ENCODE measurements at places on chromosomes 13 and 19.

DNA sequence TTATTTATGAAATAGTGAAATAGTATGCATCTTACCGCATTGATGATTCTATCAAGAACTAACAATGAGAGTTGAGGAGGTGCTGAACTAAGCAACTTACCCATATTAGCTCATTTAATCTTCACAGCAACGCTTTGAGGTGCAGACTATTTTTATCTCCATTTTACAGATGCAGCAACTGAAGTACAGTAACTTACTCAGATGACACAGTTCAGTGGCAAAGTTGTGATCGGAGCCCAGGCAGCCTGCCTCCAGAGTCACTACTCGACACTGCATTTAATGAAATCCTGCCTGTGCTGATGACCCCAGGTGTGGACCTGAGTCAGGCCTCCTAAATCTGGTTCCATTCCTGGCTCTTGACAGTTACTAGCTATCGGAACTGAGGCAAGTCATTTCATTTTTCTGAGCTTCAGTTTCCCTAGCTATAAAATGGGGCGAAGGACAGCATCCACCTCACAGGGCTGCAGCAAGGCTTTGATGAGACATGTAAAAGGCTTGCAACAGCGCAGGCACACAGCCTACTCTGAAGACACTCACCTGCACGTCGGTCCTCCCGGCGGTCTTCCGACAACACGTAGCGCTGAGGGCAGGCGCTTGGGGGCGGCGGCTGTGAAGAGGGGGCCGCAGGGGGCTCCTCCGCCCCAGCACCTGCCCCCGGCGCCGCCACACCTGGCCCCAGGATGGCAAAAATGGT is 1.5 kb downstream of the MYPOP start:
- DNase-seq = no peak

GRCh38 chr13:43804461-43805070 is 17.8 kb upstream of the ENOX1 start:
- DNase-seq = peak; percentile 40

DNA sequence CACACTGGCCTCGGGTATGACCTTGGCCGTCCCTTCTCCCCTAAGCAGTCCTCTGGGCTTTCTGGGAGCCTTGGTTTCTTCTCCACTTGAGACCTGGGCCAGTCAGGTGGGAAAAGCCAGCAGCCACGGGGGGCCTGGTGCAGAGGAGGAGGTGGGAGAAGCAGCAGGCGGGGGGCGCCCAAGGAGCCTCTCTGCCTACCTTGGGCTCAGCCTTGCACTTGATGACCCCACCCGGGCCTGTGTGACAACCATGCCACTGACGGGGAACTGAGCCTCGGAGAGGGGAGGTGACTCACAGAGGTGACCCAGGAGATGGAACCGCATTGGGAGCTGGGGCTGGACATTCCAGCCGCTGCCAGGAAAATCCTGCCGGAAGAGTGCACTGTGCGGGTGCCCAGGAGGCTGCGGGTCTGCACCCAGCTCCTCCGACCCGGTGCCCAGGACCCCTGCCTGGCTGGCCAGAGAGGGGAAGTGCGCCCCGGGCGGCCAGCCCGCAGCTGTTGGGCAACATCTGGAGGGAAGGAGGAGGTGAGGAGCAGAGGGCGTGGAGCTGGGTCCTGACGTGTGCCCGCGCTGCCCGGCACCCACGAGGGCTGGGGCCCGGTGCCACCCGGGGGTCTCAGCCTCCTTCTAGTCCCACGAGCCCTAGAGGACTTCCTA is 23.4 kb upstream of the SLC7A10 start:
- peak; percentile 54 for DNase-seq

DNA sequence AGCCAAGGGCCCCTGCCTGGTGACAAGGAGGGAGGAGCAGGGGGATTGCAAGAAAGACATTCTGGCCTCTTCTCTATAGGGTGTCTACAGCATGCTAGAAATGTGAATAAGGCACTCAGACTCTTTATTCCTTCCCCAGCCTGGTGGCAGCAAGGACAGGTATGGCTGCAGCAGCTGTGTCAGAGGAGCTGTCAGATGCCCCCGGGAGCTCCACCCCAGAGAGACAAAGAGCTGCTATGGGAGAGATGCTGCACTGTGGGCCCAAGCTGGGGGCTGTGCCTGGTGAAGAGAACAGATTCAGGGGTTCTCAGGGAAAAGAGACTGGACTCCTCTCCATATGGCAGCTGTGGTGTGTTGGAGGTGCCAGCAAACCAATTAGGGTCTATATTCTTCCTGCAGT is 1063.3 kb downstream of the OLFM4 start:
- no peak for DNase-seq

- DNase-seq = no peak
Measured at GRCh38 chr13:96769874-96770273, 224.4 kb downstream of the OXGR1 start.

GRCh38 chr13:73325723-73326558 is 267.1 kb downstream of the KLF5 start:
- no peak for DNase-seq

DNA sequence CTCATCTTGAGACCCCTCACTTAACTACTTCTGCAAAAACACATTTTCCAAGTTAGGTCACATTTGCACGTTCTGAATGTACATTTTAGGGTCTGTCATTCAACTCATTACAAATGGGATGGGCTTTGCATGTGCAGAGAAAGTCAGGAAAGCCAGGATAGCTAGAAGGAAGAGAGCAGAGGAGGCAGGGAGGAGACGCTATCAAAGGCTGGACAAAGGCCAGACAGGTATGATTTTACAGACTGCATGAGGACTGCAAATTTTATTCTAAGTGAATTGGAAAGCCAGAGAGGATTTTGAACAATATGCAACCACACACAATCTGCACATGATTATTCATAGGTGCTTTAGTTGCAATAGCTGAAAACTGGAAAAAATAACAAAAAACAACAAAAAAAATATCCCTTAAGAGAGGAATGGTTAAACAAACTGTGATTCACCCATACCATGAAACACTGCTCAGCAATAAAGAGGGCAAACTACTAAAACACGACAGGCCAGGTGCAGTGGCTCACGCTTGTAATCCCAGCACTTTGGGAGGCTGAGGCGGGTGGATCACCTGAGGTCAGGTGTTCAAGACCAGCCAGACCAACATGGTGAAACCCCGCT is 21.1 kb downstream of the SYDE1 start:
- no peak for DNase-seq

GRCh38 chr13:84303035-84303434 is 420.8 kb upstream of the SLITRK1 start:
- DNase-seq = no peak

DNA sequence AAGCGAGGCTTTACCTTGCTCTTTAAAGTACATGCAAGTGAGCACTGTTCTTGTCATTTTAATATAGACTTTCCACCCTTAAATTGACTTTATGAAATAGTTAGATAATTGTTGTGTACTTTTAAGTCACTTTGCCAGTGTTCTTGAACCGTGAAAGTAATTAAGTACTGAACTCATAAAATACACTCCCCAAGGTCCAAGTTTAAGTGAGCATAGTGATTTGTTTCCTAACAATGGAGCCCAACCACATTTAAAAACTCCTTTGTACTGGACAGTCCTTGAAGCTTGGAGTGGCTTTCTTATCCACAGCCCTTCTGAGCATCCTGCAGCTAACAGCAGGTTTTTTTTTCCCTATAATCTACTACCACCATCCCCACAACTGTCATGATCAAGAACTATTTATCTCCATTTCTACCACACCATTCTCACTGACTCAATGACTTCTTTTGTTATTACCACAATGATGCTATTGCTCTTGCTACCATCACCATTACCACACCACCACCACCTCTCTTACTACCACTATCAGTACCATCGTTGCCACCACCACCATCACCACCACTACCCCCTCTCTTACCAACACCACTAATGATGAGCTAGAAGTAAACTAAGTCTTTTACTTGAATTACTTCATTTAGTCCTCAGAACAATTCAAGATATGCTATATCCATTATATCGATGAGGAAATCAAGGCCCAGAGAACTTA is 452.6 kb downstream of the DIAPH3 start:
- no peak for DNase-seq

GRCh38 chr19:52453324-52454094 is at the start of gene ZNF578:
ZNF578 (plus strand) TSS chr19:52453553; CDS start chr19:52501846, 48,293 bp downstream.
- peak; percentile 43 for DNase-seq

DNA sequence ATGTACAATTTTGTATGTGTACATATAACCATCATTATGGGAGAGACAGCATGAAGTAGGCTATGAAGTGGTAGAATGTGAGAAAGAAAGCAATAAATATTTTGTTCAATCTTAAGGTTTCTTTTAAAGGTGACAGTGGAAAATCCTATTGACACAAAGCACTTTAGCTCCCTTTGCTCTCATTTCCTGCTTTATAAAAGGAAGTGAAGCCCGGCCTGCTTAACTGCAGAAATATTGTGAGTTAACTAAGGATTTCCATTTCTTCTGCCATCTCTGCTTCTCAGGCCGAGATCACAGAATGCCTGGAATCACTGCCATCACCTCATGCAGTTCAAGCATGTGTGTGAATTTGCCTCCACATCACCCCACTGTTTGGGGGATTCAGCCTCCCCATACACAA is 83.5 kb downstream of the FRY start:
- peak; percentile 67 for DNase-seq

DNA sequence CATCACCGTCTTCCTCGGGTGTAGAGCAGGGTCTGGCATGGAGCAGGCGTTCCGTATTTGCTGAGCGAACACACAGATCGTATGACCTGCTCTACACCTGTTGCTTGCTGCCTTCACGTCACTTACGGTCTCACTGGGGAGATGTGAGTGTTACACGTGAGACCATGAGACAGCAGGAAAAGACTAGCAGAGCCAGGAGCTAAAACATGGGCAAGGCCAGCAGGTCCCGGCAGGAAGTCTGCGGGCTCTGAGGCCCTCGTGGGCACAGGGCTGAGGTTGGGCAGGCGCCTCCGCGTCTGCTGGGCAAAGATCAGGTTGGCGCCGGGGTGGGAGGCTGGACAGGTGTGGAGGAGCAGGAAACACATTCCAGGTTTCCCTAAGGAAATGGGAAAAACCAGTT is 19.7 kb upstream of the GTF3A start:
- no peak for DNase-seq
